ENCODE measurements at places on chromosomes 3 and 15. TPM values are rescaled to one million over a fixed set of nuclear protein-coding genes. Genes with fewer than 3 reads are reported as not detected.

- no peak overlapping the region for H3K27ac ChIP-seq
- no peak overlapping the region for H3K4me3 ChIP-seq
- H3K4me1 ChIP-seq = no peaks in the 10 kb centered on the region
Observed at GRCh38 chr15:94352636-94353487, 121.5 kb downstream of the MCTP2 start.

DNA sequence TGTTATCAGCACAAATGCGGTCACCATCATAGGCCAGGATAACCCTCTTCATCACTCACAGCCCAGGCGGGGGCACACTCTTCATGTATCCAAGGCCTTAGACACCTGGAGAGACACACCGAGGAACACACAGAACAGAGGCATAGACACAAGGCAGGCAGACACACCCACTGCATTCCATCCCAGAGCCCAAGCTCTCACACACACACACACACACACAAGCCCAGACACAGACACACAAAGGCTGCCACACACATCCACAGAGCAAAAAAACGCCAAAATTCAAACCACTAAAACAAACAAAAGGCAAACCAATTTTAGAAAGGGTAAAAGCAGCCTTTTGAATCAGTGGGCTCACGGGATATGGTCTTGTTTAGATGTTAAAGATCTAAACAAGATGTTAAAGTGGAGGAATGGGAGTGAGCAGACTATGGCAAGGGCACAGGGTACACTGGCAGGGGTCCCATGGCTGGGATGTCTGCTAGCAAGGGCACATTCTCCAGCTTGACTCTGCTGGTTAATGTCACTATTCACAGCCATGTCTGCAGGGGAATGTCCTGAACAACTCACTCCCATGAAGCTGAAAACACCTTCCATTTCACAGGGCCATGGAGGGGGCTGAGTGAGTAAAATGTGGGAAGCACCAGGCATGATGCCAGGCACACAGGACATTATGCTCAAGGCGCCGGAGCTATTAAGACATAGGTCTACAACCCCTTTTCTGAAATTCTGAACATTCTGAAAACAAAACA is 14.9 kb upstream of the CRABP1 start:
- H3K27ac ChIP-seq = no peak overlapping the region
- no peaks in the 10 kb centered on the region for H3K27me3 ChIP-seq
- no peaks in the 10 kb centered on the region for H3K4me1 ChIP-seq
- no peak overlapping the region for H3K4me3 ChIP-seq
- no peak for DNase-seq
- H3K36me3 ChIP-seq = no peaks in the 10 kb centered on the region

- DNase-seq = peak; percentile 96
- H3K27me3 ChIP-seq = no peaks in the 10 kb centered on the region
- peak overlapping the region; percentile 74 for H3K27ac ChIP-seq
- H3K36me3 ChIP-seq = no peaks in the 10 kb centered on the region
Observed at GRCh38 chr3:187748050-187748481, 2.8 kb upstream of the BCL6 start.

The CCDC54 gene
- total RNA-seq = not detected

Measured in transverse colon (tissue), 4 donors.